Activated CD4-positive, alpha-beta T cell treated with anti-CD3 and anti-CD28 coated beads, Interleukin-2, amount 50 U/mL, for 48 hours (primary cell): ENCODE measurements at places on chromosomes 11 and 22.

GRCh38 chr11:97856666-97857065 is 1164.1 kb upstream of the CNTN5 start:
- DNase-seq: no peak

DNA sequence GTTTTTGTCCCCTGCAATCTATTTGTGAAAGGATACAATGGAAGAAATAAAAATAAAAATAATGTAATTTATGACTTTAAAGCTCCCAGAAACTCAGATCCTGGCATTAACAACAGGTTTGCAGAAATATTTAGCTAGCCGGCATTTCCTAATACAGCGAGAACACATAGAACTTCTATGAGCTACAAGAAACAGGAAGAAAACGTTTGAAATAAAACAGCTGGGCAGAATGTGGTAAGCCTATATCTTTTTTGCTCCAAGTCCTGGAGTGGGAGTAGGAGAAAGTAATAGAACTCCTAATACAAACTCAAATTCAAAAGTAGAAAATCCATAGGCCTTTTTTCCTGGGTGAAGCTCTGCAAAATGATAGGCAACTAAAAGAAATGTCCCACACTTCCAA is 29.6 kb upstream of the FIBIN start:
- DNase-seq: no peak

DNA sequence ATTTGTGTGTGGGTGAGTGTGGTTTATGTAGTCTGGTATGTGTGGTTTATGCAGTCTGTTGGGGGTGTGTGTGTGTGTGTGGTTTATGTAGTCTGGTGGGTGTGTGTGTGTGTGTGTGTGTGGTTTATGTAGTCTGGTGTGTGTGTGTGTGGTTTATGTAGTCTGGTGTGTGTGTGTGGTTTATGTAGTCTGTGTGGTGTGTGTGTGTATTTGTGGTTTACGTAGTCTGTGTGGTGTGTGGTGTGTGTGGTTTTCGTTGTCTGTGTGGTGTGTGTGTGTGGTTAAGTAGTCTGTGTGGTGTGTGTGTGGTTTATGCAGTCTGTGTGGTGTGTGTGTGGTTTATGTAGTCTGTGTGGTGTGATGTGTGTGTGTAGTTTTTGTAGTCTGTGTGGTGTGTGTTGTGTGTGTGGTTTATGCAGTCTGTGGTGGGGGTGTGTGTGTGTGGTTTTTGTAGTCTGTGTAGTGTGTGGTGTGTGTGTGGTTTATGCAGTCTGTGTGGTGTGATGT is 26.2 kb upstream of the PARVG start:
- DNase-seq: peak; percentile 10

DNA sequence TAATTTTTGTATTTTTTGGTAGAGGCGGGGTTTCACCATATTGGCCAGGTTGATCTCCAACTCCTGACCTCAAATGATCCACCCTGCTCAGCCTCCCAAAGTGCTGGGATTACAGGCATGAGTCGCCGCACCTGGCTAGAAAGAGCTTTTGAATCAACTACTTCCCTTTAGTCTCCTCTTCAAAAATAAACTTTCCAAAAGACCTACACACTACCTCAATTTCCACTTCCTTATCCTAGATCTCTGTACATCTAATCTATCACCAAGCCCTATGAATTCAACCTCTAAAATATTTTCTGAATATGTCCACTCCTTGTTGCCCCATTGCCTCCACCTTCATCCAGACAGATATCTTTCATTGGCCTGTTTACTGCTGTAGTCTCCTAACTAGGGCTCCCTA is 13.1 kb upstream of the DDX6 start:
- no peak for DNase-seq

GRCh38 chr11:23746896-23747295 is 750.0 kb upstream of the LUZP2 start:
- DNase-seq: no peak

DNA sequence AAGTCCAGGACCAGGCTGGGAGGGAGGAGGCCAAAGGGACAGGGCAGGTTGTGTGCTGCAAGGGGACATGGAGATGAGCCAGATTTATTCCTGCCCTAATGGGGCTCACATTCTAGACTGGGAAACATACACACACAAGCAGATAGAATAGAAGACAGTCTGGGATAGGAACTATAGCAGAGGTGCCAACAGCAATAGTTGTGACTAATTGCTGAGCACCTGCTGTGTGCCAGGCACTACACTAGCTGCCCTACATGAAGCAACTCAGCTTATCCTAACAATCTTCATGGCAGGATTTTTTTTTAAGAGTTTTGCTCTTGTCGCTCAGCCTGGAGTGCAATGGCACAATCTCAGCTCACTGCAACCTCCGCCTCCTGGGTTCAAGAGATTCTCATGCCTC is 11.4 kb downstream of the MOGAT2 start:
- DNase-seq: no peak

GRCh38 chr11:126991596-126991995 is 9.0 kb downstream of the KIRREL3 start:
- DNase-seq: no peak

GRCh38 chr11:71338801-71339395 is 86.5 kb upstream of the SHANK2 start:
- DNase-seq: no peak

- no peak for DNase-seq
Observed at GRCh38 chr11:96126917-96127595, 203.1 kb upstream of the MTMR2 start.
